ENCODE measurements at places on chromosomes 1 and 21. TPM values are rescaled to one million over a fixed set of nuclear protein-coding genes. Genes with fewer than 3 reads are reported as not detected.

PTPN7 gene
- total RNA-seq, result 0.51 TPM

CHD5 gene
- 0.05 TPM for total RNA-seq

SH3BGR gene
- total RNA-seq, result 159 TPM

GRCh38 chr1:193850745-193851144 lies 664.3 kb upstream of the B3GALT2 start:
- no peak for DNase-seq

DNA sequence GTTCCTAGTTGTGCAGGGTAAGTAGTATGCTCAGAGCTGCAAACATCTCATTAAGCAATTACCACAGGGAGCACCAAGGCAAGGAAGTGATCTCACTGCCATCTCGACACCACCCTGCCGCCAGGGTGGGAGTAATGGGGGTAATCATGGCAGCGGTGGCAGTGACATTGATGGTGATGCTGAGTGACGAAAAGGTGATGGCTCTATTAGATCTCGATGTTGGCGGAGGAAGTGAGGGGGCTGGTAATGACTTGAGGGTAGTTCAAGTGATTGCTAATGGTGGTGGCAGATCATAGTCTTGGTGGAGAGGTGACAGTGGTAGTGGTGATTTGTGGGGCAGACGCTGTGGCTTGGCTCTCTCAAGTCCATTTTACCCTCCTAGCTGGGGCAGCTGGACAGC lies 25.4 kb upstream of the TENT5B start:
- no peak for DNase-seq

DNA sequence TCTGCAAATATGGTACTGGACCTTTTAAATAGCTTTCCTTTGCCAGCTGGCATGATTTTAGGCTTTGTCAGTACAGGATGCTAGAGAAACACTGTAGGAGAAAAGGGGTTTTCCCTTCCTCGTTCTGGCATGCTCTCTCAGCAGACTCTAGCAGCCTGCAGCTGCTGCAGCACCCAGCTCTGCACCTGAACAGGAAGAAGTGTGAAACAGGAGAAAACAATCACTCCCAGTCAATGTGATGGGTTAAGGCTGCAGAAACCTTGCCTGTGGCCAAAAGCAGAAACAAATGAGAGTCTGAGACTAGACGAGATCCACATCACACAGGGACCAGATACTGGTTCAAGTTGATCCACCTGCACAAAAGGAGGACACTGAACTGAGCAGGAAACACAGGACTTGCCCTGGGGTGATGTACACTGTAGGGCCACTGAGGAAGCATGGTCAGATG lies 21.2 kb downstream of the OVGP1 start:
- DNase-seq, result no peak

GRCh38 chr1:88731475-88732269 lies 47.6 kb downstream of the PKN2 start:
- no peak for DNase-seq

DNA sequence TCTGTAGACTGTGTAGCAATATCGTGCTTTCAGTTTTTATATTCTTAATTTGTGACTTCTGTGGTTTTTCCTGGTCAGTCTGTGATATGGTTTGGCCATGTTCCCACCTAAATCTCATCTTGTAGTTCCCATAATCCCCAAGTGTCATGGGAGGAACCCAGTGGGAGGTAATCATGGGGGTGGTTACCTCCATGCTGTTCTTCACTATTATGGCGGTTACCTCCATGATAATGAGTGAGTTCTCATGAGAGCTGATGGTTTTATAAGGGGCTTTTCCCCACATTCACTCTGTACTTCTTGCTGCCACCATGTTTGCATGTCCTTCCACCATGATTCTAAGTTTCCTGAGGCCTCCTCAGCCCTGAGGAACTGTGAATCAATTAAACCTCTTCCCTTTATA lies 169.8 kb downstream of the LEPR start:
- DNase-seq, result no peak

GRCh38 chr1:116851846-116852245 lies 57.9 kb upstream of the PTGFRN start:
- DNase-seq, result no peak

DNA sequence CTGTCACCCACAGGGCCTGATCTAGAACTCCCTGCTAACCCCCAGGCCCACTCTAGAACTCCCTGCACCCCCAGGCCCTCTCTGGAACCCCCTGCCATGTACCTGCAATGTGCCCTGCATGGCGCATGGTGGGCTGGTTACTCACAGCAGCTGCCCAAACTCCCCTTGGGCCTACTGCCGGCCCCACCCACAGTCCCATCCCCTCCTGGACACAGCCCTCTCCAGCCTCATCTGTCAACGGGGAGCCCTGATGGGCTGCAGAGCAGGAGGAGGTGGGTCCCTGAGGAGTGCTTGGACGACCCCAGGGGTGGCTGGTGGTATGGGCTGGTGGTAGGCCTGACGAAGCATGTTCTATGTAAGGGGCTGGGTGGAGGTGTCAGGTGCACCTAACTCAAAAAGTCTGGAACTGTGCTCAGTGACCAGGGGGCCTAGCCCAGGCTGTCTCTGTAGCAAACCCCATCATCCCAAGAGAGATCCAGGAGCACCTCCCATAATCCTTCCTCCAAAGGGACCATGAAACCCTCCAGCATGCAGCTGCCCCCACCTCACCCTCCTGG lies 19.0 kb upstream of the PRSS38 start:
- no peak for DNase-seq

GRCh38 chr1:36520771-36521420 lies 38.2 kb upstream of the CSF3R start:
- DNase-seq, result no peak

- DNase-seq, result no peak
Observed at GRCh38 chr1:228944935-228945371, 209.7 kb downstream of the RHOU start.

Measured in Right ventricle myocardium inferior (tissue), 1 donor.